NCI-H1436 (cell line): ENCODE measurements at places on chromosomes 16 and 17.

DNA sequence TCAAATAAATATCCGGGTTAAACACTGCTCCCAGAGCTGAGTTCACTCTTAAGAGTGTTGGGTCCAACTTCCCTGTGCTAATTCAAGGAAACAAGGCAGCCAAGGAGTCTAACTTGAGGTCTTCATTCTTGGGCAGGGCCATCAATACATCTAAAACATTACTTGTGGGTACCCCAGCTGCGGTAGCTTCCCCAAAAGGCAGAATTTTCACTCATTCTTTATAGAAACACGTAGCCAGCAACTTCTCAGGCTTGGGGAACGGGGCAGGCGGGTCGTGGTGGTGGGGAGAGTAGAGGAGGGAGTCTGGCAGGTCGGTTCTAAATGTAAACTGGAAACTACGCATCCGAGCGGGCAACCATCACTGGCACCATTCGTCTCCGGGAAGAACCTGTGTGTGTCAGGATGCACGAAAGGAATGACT lies 666 bp upstream of the METTL9 start:
- no peak for DNase-seq

- DNase-seq, result no peak
Observed at GRCh38 chr17:30103921-30104320, 12.7 kb upstream of the NSRP1 start.

DNA sequence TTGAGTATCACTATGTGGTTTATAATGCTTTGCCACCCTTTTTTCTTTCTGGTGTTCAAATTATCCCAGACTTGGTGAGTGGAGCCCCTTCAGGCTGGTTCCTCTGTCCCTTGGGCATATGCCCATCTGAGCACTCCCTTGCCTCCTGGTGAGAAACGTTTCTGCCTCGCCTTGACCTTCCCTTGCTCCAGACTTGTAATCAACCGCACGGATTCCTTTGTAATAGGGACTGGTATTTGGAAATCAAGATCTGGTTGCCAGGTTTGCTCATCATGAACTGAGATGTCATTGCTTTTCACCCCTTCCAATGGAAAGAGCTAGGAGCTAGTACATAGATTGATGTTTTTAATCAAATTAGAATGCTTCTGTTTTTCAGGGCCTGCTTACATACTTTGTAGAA lies 43.7 kb downstream of the SEC14L1 start:
- no peak for DNase-seq

GRCh38 chr16:79326549-79326948 lies 274.0 kb downstream of the MAF start:
- DNase-seq, result no peak

GRCh38 chr17:68403122-68403521 lies 54.2 kb downstream of the WIPI1 start:
- no peak for DNase-seq

DNA sequence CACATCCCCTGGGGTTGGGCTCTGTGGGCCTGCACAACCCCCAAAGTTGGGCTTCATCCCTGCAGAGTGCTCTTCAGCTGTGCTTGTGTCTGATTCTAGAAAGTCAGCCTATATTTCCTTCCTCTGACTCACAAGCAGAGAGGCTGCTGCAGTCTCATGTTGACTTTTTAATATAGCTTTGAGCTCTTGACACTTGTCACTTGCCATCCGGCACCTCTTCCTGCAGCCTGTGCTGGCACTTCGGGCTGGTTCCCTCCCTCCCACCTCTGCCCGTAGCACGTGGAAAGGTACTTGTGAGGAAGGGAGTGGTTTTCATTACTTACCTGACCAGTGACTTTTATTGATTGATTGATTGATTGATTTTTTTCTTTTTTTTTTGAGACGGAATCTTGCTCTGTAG lies 19.0 kb upstream of the JPT2 start:
- no peak for DNase-seq

GRCh38 chr16:71460236-71460635 lies 1.8 kb downstream of the ZNF23 start:
- no peak for DNase-seq

DNA sequence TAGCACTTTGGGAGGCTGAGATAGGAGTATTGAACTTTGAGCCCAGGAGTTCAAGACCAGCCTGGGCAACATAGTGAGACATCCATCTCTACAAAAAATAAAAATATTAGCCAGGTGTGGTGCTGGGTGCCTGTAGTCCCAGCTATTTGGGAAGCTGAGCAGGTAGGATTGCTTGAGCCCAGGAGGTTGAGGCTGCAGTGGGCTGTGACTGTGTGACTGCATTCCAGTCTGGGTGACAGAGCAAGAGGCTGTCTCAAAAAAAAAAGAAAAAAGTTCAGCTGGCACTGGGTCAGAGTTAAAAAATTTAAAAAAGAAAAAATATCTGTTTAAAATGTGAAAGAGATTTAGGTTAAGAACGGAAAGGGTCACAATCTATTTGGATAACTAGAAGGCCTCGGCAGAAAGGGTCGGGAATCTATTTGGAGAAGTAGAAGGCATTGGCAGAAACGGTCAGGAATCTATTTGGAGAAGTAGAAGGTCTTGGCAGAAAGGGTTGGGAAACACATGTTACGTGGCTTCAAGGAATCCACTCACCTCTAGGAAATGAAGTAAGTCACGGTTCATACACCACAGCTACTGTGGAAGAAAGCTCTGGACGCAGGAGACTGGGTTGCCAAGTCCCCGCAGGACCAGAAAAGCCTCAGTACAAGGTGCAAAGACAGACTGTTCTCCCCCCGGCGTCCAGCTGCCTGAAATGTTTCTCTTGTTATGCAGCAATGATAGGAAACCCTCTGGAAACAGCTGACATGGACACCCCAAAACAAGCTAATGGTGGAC lies 25.3 kb downstream of the LMF1 start:
- DNase-seq, result no peak

GRCh38 chr17:45296833-45297124 lies 20.0 kb downstream of the MAP3K14 start:
- no peak for DNase-seq
